HEK293T (cell line): ENCODE measurements at places on chromosomes 7 and 10.

DNA sequence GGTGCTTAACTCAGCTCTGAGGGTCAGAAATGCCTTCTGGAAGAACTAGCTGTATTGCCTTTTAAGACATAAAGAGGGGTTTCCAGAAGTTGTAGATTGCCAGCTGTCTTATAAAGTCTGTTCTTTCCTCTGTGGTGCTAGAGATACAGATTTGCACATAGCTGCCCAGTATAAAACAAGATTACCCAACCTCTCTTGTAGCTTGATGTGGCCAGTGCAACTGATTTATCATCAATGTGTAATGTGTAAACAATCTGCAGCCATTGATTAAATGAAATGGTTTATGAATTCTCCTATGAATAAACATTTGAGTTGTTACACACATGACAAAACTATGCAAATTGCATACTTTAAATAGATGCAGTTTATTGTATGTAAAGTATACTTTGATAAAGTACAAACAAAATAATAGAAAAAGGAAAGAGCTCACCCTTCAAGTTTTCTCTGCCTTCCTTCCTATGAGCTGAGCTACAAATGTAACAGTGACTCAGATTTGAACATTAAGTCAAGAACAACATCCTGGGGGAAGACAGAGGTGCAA is 195.2 kb downstream of the TMEM26 start:
- no peak for DNase-seq

DNA sequence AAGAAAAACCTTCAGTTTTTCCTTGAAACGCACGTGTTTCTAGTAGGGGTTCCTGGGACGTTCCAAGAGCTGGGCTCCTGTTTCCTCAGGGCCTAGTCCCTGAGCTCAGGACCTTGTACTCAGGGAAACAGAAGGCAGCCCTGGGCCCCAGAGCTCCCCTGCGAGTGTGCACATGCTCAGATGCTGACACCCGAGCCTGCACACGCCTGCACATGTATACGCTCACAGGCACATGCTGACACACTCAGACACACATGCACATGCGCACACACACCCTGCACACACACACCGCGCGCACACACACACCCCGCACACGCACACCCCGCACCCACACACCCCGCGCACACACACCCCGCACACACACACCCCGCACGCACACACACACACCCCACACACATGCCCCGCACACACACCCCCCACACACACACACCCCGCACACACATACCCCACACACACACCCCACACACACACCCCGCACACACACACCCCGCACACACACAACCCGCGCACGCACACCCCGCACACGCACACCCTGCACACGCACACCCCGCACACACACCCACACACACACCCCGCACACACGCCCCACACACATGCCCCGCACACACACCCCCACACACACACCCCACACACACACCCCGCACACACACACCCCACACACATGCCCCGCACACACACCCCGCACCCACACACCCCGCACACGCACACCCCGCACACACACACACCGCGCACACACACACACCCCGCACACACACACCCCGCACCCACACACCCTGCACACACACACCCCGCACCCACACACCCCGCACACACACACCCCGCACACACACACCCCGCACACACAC is 52.2 kb downstream of the CALML3 start:
- DNase-seq, result no peak

- no peak for DNase-seq
These were observed 110.4 kb downstream of the NT5C2 start for GRCh38 chr10:103082683-103083082.

DNA sequence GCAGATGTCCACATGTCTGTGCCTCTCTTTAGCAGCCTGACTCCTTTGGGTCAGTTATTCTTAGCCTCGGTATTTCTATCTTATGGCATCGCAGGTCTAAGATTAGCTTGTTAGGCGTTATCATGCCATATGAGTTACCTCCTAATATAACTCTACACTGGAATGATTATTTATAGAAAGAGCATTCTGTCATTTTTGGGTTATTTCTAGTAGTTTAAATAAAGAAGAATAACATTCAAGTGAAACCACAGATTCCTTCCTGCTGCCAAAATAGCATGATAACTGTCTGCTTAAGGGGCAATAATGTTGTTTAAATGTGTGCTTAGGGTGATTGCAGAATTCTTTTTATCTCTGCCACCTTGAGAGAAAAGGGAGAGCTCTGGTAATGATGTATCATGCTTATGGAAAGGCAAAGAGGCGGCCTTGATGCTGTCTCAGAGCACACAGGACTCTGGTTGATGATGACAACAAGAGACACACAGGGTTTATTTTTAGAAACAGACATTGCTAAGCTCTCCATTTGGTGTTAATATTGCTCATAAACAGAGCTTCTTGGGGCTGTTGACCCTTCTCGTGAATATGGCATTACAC is 10.4 kb downstream of the HDAC9 start:
- no peak for DNase-seq

- DNase-seq, result no peak
These were observed 5.3 kb upstream of the CUZD1 start for GRCh38 chr10:122850705-122851640.

GRCh38 chr10:131248376-131249165 is 63.0 kb downstream of the TCERG1L start:
- DNase-seq, result no peak

DNA sequence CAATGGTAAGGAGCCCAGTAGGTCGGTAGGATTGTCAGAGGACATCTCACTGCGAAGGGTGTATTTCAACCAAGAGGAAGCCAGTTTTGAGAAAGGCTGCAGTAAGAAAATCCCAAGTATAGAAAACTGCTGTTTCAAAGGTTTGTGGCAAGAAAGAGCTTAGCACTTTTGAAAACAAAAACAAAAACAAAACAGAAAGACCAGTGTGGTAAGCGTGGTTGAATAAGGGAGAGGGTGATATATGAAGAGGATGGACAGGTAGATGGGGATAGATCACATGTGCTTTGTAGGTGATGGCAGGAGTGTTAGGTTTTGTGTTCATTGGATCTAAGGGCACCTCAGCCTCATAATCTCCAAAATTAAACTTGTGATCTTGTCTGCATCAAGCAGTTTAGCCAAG is 141.6 kb upstream of the WNT16 start:
- no peak for DNase-seq
